Activated naive CD8-positive, alpha-beta T cell treated with anti-CD3 and anti-CD28 coated beads, Interleukin-2, amount 10 ng/mL, durations not matched to agents 7 days and 5 days (primary cell): ENCODE measurements at places on chromosomes 2 and 18.

- H3K36me3 ChIP-seq: no peaks in the 10 kb centered on the region
- H3K4me1 ChIP-seq: no peaks in the 10 kb centered on the region
- peaks cover 34% of the 10 kb centered on the region for H3K27me3 ChIP-seq
- DNase-seq: no peak
Observed at GRCh38 chr2:97348265-97348664, 235.3 kb downstream of the ANKRD36 start.

DNA sequence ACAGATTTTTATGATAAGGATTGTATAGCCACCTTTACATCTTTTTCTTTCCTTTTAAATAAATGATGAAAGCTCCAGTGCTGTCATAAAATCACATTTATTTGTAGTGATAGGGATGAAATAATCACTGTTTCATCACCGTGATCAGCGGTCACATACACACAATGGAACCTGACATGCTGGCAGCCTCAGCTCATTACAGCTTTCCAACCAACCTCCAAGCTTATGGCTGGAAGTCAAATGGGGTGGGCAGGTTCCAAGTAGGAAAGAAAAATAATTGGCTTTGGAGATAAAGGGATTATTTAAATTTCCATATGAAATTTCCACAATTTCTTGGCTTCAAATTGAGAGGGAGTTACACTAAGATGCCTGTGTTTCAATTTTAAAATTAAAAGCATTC lies 251.3 kb downstream of the PLCL1 start:
- H3K4me1 ChIP-seq: no peaks in the 10 kb centered on the region
- H3K27ac ChIP-seq: no peak overlapping the region
- H3K27me3 ChIP-seq: peaks cover 2% of the 10 kb centered on the region
- no peak overlapping the region for H3K4me3 ChIP-seq
- no peak for DNase-seq
- H3K36me3 ChIP-seq: no peaks in the 10 kb centered on the region

- H3K4me3 ChIP-seq: no peak overlapping the region
- H3K27ac ChIP-seq: no peak overlapping the region
Observed at GRCh38 chr2:207311316-207312005, 145.7 kb upstream of the KLF7 start.

GRCh38 chr2:105287692-105288091 lies 41.8 kb downstream of the TGFBRAP1 start:
- H3K27me3 ChIP-seq: no peaks in the 10 kb centered on the region
- no peak for DNase-seq
- peaks cover 3% of the 10 kb centered on the region for H3K4me1 ChIP-seq
- no peak overlapping the region for H3K27ac ChIP-seq
- H3K4me3 ChIP-seq: no peak overlapping the region
- H3K36me3 ChIP-seq: peaks cover 8% of the 10 kb centered on the region

- H3K36me3 ChIP-seq: no peaks in the 10 kb centered on the region
- peaks cover 17% of the 10 kb centered on the region for H3K4me1 ChIP-seq
- peaks cover 8% of the 10 kb centered on the region for H3K27me3 ChIP-seq
Observed at GRCh38 chr2:207467716-207468347, 61.9 kb upstream of the CREB1 start.

- peaks cover 10% of the 10 kb centered on the region for H3K36me3 ChIP-seq
- H3K4me3 ChIP-seq: no peak overlapping the region
- H3K4me1 ChIP-seq: peaks cover 22% of the 10 kb centered on the region
- H3K27me3 ChIP-seq: no peaks in the 10 kb centered on the region
- no peak overlapping the region for H3K27ac ChIP-seq
Observed at GRCh38 chr2:15556311-15556930, 4.7 kb downstream of the NBAS start.

DNA sequence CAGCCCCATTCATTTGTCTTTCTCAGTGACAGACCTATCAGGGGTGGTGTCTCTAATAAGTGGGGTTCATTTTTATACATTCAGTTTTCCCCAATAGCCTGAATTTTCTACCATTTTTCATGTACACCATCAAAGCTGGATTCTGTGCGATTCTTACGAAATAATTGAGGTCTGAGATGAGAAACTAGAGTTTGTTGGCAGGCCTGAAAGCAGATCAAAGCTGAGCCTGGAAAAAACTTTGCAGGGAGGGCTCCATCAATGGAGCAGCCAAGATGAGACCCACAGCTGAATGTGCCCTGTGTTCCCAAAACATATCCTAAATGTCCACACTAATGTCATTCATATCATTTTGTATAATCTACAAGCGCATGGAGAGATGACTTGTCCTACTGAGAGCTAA lies 4.5 kb upstream of the TMEM200C start:
- no peak overlapping the region for H3K4me3 ChIP-seq
- H3K4me1 ChIP-seq: no peaks in the 10 kb centered on the region
- no peak for DNase-seq
- H3K36me3 ChIP-seq: no peaks in the 10 kb centered on the region
- H3K27me3 ChIP-seq: peaks cover 38% of the 10 kb centered on the region

DNA sequence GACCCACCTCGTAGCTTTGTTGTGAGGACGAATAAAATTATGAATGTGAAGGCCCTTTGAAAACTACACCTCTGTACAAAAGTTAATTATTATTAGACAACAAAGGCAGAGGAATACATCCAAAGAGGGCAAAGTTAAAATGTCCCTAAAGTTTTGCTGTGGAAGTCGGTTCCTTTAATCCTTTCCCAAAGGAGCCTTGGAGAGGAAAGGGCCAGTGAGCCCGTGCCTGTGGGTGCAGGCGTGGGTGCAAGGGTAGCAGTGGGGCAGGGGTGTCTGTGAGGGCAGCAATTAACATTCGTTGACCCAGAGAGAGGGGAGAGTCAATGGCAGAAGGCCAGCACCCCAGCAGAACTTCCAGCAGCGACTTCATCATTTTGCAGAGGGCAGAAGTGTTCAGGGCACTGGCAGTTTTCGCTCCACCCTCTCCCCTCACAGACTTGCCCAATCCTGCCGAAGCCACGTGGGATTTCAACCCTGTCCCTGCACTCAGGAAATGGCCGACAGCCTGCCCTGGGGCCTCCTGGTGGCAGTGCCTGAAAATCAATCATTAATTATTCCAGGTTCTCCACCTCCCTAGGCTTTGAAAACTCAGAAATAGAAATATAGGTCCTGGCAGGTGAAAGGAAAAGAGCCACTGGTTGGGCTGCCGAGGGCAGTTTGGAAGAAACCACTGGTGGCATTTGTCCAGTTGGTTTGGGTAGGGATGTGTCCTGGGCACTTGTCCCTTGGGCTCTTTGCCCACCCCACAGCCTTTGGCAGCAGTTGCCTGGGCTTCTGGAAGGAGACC lies 4.2 kb upstream of the PAX8 start:
- H3K4me3 ChIP-seq: no peak overlapping the region
- no peaks in the 10 kb centered on the region for H3K4me1 ChIP-seq
- H3K36me3 ChIP-seq: no peaks in the 10 kb centered on the region
- H3K27me3 ChIP-seq: peaks cover 46% of the 10 kb centered on the region

- no peak overlapping the region for H3K27ac ChIP-seq
- no peak overlapping the region for H3K4me3 ChIP-seq
- peaks cover 14% of the 10 kb centered on the region for H3K36me3 ChIP-seq
- no peaks in the 10 kb centered on the region for H3K4me1 ChIP-seq
- H3K27me3 ChIP-seq: no peaks in the 10 kb centered on the region
Observed at GRCh38 chr18:74521068-74521725, 13.1 kb upstream of the CNDP1 start.

GRCh38 chr2:129092956-129093355 lies 774.3 kb upstream of the HS6ST1 start:
- H3K36me3 ChIP-seq: no peaks in the 10 kb centered on the region
- H3K27me3 ChIP-seq: peaks cover 4% of the 10 kb centered on the region
- DNase-seq: no peak
- H3K4me1 ChIP-seq: no peaks in the 10 kb centered on the region
- no peak overlapping the region for H3K4me3 ChIP-seq

DNA sequence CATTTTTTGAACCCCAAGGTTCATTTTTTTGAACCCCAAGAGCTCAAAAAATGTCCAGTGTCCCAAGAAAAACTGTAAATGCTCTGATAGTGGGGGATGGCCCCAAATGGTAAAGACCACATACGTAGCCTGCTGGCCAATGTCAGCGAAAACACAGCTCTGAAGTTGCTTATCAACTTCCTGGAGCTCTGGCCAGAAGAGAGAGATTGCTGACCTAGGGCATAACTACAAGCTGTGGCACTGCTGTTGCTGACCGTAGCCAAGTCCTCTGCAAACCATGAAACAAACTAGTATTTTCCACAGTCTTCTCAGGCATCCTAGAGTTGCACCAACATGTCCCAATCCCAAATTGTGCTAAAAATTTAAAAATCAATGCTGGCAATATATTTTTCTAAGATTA lies 50.9 kb downstream of the REEP1 start:
- H3K36me3 ChIP-seq: no peaks in the 10 kb centered on the region
- no peak for DNase-seq
- no peak overlapping the region for H3K27ac ChIP-seq
- no peak overlapping the region for H3K4me3 ChIP-seq
- no peaks in the 10 kb centered on the region for H3K4me1 ChIP-seq

GRCh38 chr2:61291851-61292575 lies 130.0 kb downstream of the C2orf74 start:
- peaks cover 13% of the 10 kb centered on the region for H3K4me1 ChIP-seq
- no peaks in the 10 kb centered on the region for H3K27me3 ChIP-seq
- no peak overlapping the region for H3K4me3 ChIP-seq
- H3K36me3 ChIP-seq: peaks cover 34% of the 10 kb centered on the region
- no peak overlapping the region for H3K27ac ChIP-seq

DNA sequence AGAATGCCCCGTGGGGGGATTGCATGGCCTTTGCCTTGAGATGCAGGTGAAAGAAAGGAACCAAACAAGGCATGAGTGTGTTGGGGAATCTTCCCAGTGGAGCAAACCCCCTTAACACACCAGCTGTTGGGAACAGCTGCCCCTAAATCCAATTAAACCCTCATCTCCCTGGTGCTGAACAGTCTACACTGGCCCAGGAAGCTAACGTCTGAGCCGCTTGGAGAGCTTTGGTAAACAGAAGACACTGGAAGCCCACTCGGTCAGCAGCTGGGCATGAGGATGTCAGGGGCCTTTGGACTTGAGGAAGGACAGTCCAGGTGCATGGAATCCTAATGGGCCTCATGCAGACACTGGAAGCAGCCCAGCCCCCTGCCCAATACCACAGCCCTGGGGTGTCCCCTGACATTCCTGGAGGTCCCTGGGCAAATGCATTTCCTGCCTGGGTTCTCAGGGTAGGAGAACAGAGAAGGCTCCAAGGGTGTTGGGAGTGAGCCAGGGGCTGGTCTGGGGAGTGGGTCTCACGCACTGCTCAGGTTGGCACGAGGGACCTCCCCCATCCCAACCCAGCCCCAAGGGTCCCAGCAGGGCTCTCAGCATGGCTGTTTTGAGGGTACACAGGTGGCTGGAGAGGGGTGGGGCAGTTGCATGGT lies 37.7 kb downstream of the GBX2 start:
- no peaks in the 10 kb centered on the region for H3K27me3 ChIP-seq
- H3K27ac ChIP-seq: no peak overlapping the region
- no peaks in the 10 kb centered on the region for H3K36me3 ChIP-seq
- no peaks in the 10 kb centered on the region for H3K4me1 ChIP-seq
- H3K4me3 ChIP-seq: no peak overlapping the region

- H3K27me3 ChIP-seq: no peaks in the 10 kb centered on the region
- H3K27ac ChIP-seq: no peak overlapping the region
- no peak overlapping the region for H3K4me3 ChIP-seq
- DNase-seq: no peak
Observed at GRCh38 chr18:62751341-62751821, 36.0 kb downstream of the PHLPP1 start.

GRCh38 chr2:190807886-190808285 lies 72.7 kb upstream of the GLS start:
- no peaks in the 10 kb centered on the region for H3K27me3 ChIP-seq
- H3K36me3 ChIP-seq: no peaks in the 10 kb centered on the region
- H3K4me3 ChIP-seq: no peak overlapping the region
- H3K4me1 ChIP-seq: peaks cover 4% of the 10 kb centered on the region
- no peak overlapping the region for H3K27ac ChIP-seq

- no peak overlapping the region for H3K4me3 ChIP-seq
- no peak overlapping the region for H3K27ac ChIP-seq
- H3K36me3 ChIP-seq: no peaks in the 10 kb centered on the region
- no peak for DNase-seq
Observed at GRCh38 chr2:145771525-145771924, 1251.6 kb upstream of the ZEB2 start.

GRCh38 chr2:161238560-161239325 lies 69.5 kb upstream of the PSMD14 start:
- peaks cover 24% of the 10 kb centered on the region for H3K4me1 ChIP-seq
- H3K27me3 ChIP-seq: peaks cover 8% of the 10 kb centered on the region
- DNase-seq: peak; percentile 68
- peak overlapping the region; percentile 46 for H3K27ac ChIP-seq
- H3K4me3 ChIP-seq: peak overlapping the region; percentile 93
- peaks cover 12% of the 10 kb centered on the region for H3K36me3 ChIP-seq

- DNase-seq: no peak
- H3K27me3 ChIP-seq: peaks cover 13% of the 10 kb centered on the region
- H3K4me3 ChIP-seq: no peak overlapping the region
- no peaks in the 10 kb centered on the region for H3K4me1 ChIP-seq
- H3K27ac ChIP-seq: no peak overlapping the region
- H3K36me3 ChIP-seq: no peaks in the 10 kb centered on the region
Observed at GRCh38 chr2:19409046-19409445, 50.6 kb upstream of the OSR1 start.

DNA sequence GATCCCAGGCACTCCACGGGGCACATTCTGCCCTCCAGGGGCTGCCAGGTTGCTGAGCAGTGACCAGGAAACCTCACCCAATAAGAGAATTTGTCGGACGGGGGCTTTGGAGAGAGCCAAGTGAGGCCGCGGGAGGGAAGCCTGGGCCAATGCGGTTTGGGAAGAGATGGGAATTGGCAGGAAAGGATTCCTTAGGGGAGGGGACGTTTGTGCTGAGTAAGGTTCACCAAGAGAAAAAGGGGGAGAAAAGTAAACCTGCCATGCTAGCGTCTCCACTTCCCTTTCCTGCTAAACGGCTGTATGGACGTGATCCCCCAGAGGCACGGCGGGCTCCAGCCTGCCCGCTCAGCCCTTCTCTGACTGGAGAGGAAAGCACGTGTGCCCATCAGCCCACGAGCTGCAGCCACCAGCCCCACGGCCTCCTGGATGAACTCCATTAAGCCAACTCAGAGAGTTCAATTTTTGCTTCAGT lies 194.4 kb upstream of the ID2 start:
- H3K27me3 ChIP-seq: peaks cover 3% of the 10 kb centered on the region
- H3K27ac ChIP-seq: peak overlapping the region; percentile 78
- H3K36me3 ChIP-seq: no peaks in the 10 kb centered on the region
- peaks cover 49% of the 10 kb centered on the region for H3K4me1 ChIP-seq
- peak overlapping the region; percentile 64 for H3K4me3 ChIP-seq
- no peak for DNase-seq

- no peak overlapping the region for H3K27ac ChIP-seq
- DNase-seq: no peak
- peaks cover 11% of the 10 kb centered on the region for H3K27me3 ChIP-seq
- no peaks in the 10 kb centered on the region for H3K4me1 ChIP-seq
- no peak overlapping the region for H3K4me3 ChIP-seq
Observed at GRCh38 chr2:29724282-29724681, 197.1 kb downstream of the ALK start.

DNA sequence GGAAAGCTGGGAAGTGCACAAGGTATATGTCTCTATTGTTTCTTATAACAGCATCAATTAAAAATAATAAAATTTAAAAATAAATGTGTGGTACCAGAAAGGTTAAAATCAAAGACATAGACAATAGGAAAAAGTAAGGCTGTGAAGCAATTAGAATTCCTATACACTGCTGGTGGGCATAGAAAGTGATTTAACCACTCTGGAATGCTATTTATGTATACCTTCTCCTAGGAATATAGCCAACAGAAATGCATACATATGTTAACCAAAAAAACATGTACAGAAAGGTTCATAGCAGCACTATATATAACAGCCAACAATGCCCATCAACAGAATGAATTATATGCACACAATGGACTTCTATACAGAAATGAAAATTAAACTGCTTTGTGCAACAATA lies 43.0 kb downstream of the WDSUB1 start:
- peaks cover 1% of the 10 kb centered on the region for H3K4me1 ChIP-seq
- no peaks in the 10 kb centered on the region for H3K27me3 ChIP-seq
- no peak overlapping the region for H3K4me3 ChIP-seq
- DNase-seq: no peak
- no peak overlapping the region for H3K27ac ChIP-seq
